LoVo (cell line): ENCODE measurements at places on chromosomes 2 and 18.

GRCh38 chr18:26574958-26575864 lies 26.9 kb upstream of the KCTD1 start:
- DNase-seq = peak; percentile 57

GRCh38 chr18:58887613-58887963 lies 22.9 kb downstream of the ZNF532 start:
- no peak for DNase-seq

- no peak for DNase-seq
Observed at GRCh38 chr2:128375454-128375853, 56.8 kb upstream of the HS6ST1 start.

GRCh38 chr2:216004697-216005283 lies 8.6 kb downstream of the MREG start:
- no peak for DNase-seq

DNA sequence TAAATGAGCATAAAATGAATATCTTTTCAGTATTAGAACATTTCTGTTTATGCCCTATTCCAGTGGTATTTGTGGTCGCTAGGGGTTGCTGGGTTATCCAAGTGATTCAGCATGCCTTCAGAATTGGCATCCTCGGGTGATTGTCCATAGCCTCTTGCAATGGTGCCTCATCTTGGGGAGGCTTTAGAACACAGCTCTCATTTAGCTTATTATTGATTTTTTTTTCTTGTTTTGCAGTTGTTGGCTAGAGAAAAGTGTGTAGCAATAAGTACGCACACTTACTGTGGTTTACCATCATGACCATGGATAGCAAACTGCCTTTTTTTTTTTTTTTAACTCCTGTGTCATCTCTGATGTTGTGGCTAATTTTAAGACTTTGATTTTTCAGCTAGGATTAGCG lies 33.6 kb downstream of the PLEKHA3 start:
- DNase-seq = no peak

GRCh38 chr18:3246635-3247239 lies 864 bp upstream of the MYL12A start:
- DNase-seq = no peak

- no peak for DNase-seq
Observed at GRCh38 chr2:11410101-11410500, 55.9 kb downstream of the E2F6 start.

- no peak for DNase-seq
Observed at GRCh38 chr2:46964835-46965560, 49.4 kb upstream of the MCFD2 start.

GRCh38 chr18:76233406-76233805 lies 261.6 kb downstream of the ZNF516 start:
- no peak for DNase-seq

DNA sequence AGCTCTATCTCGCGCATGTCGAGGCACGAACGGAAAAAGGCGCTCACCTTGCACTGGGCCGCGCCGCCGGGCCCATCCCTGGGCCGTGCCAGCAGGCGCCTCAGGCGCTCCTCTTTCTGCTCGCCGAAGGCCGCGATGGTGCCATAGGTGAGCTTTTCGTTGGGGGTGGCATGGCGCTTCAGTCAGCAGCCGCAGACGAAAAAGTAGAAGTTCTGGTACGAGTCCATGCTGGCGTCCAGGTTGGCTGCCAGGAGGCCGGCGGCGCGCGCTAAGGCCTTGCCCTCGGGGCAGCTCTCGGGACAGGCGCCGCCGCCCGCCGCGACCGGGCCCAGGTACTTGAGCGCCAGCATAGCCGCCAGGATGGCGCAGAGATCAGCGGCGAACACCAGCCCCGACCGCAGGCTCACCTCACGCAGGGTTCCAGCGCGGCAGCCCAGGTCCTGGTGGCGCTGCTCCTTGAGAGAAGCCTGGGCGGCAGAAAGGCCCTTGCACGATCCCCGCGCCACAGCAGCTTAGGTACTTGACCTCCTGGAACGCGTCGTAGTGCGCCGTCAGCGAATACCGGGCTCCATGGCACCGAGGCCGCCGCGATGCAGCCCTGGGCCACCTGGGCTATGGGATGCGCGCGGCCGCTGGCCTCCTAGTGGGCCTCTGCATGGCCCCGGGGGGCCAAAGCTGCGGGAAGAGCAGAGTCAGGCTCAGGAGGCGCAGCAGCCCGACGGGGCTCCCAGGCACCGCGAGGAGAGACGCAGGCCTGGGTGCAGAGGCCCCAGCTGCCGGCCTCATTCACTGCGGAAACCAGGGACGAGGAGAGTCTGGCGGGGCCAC lies 12.8 kb downstream of the ALPG start:
- DNase-seq = no peak

GRCh38 chr2:238144262-238144661 lies 5.8 kb downstream of the KLHL30 start:
- no peak for DNase-seq

DNA sequence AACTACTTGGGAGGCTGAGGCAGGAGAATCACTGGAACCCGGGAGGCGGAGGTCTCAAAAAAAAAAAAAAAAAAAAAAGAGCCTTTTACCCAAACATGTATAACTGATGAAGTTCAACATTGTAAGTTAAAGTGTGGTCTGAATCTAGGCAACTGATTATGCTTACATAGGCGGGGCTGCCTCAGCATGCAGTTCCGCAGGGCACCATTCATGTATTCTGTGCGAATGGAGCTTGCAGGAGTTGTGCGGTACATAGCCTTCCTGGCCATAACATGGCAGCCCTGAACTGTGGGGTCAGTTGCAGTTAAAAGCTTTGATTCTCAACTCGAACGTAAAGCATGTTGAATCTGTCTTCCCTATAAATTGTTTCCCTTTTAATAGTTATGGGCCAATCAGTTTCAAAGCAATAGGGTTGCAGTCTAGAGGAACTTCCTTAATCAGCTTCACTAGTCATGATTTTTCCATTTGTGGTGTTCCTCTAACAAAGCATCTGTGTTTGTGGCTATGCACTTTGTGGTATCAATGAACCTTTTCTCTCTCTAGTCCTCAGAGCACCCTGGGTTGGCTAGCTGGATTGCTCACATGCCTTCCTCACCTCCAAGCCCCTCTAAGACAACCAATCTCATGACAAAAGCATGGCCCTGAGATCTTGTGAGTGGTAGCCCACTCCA lies 30.6 kb upstream of the CEP68 start:
- no peak for DNase-seq

GRCh38 chr2:43255296-43255910 lies 29.0 kb upstream of the ZFP36L2 start:
- DNase-seq = peak; percentile 54

DNA sequence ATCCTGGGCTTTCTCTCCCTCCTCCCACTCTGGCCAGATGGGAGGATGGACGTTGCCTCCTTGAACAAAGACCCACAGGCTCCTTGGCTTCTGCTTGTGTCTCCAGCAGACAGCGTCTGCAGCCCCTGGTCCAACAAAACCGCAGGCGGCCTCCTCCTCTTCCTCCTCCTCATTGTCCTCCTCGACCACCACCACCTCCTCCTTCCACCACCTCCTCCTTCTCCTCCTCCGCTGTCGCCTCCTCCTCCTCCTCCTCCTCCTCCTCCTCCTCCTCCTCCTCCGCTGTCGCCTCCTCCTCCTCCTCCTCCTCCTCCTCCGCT lies 45.7 kb upstream of the ALPP start:
- no peak for DNase-seq

- DNase-seq = no peak
Observed at GRCh38 chr2:71889759-71890684, 257.6 kb downstream of the CYP26B1 start.

- DNase-seq = no peak
Observed at GRCh38 chr2:224930124-224930523, 112.1 kb downstream of the DOCK10 start.

- DNase-seq = no peak
Observed at GRCh38 chr2:133569286-133569830, 1.1 kb upstream of the NCKAP5 start.

GRCh38 chr2:128449226-128450061 lies 130.8 kb upstream of the HS6ST1 start:
- DNase-seq = no peak

DNA sequence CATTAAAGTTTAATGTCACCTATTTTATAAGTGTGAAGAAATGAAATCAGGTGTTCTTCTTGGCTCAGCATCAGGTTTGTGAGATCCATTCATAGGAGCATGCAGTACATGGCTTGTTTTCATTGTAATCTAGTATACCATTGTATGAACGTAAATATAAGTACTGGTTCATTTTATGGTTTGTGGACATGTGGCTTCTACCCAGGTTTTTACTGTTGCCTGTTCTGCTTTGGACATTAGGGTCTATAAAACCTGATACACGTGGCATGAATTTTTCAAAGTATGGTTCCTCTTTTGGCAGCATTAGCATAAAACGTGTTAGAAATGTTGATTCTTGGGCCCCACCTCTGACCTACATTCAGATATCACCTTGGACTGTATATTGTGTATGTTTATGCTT lies 175.5 kb downstream of the PRPF40A start:
- DNase-seq = no peak

DNA sequence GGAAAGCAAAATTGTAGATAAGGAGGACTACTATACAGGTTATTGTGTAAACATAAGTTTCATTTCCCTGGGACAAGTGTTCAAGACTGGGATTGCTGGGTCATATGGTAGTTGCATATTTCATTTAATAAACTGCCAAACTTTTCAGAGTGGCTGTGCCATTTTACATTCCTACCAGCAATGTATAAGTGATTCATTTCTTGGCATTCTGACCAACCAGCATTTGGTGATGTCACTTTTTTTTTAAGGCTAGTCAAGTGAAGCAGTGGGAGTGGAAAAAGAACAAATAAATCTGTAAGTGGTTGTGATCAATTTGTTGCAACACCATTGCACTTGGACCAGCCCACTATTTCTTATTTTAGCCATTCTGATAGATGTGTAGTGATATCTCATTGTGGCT lies 5.2 kb upstream of the CHCHD5 start:
- peak; percentile 9 for DNase-seq

DNA sequence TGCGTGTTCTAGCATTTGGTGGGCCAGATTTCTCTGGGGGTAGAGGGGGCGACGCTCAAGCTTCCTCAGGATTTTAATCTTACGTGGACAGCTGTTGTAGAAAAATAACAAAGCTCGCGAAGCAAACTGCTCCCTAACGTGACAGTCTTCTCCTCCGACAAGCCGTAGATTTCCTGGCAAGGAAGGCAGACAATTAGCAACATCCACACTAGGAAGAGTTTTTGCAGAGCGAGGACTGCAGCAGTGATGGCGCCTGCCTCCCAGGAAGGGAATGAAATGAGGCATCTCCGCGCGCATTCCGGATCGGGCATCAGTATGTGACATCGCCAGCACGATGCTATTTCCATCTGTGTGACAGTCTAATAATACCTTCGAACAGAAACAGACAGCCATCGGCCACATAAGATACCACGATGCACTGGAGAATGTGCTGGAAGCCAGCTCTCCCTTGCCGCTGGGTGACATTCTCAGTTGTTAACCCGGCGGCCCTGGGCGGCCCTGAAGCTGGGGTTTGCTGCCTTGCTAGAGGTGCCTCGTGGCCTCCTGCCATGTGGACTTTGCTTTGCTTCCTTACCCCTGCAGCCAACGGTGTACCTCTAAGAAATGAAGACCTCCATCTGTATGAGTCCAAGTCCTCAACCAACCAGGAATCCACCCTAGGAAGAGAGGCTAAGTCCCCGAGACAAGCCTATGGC lies 101.8 kb upstream of the AGAP1 start:
- DNase-seq = no peak

- DNase-seq = no peak
Observed at GRCh38 chr2:215419113-215419512, 16.8 kb downstream of the FN1 start.

DNA sequence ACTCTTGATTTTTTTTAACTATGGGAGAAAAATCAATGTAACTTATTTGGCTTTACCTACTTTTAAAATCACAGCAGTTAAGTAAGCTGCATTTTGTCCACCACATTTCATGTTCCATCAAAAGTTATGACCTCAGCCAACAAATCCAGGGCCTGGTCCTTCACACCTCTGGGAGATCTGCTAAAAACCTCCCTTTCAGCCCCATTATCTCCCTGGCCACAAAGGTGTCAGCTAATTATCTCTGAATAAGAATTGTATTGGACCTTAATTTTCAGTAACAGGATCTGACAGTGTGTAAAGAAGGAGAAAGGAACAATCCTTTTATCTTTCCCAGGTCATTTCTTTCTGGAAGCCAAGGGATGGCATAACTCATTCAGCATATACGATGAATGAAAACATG lies 359.3 kb downstream of the TMEM182 start:
- no peak for DNase-seq

GRCh38 chr2:47003641-47004427 lies 88.2 kb upstream of the MCFD2 start:
- no peak for DNase-seq

- no peak for DNase-seq
Observed at GRCh38 chr18:4078246-4078645, 376.9 kb downstream of the DLGAP1 start.

DNA sequence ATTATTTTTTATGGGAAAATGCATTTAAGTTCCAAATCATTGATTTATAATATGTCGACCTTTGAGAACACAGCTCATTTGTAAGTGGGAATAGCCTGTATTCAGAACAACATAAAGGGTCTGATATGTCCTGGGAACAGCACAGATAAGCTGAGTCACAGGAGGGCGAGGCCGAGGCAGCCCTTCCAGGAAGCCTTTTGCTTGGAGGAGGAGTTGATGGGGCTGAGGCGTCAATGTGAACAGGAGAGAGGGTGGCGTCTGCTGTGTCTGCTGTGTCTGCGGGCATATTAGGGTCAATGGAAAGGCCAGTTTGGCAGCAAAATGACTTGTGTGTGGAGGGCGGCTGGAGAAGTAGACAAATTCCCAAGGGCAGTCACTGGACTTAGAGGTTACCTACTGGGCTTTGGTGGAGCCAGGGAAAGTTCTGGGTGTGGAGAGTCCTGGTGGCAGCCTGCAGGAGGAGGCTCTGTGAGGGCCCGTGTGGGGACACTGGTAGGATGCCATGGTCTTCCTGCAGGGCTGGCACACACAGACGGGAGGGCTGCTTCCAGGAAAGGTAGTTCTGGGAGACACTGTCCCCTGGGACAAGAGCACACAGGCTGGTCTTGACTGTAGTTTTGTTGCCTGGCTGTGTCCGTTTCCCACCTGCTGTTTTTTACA lies 128.1 kb downstream of the GLI2 start:
- DNase-seq = peak; percentile 81

- DNase-seq = no peak
Observed at GRCh38 chr2:182393270-182393760, 33.5 kb downstream of the PDE1A start.

DNA sequence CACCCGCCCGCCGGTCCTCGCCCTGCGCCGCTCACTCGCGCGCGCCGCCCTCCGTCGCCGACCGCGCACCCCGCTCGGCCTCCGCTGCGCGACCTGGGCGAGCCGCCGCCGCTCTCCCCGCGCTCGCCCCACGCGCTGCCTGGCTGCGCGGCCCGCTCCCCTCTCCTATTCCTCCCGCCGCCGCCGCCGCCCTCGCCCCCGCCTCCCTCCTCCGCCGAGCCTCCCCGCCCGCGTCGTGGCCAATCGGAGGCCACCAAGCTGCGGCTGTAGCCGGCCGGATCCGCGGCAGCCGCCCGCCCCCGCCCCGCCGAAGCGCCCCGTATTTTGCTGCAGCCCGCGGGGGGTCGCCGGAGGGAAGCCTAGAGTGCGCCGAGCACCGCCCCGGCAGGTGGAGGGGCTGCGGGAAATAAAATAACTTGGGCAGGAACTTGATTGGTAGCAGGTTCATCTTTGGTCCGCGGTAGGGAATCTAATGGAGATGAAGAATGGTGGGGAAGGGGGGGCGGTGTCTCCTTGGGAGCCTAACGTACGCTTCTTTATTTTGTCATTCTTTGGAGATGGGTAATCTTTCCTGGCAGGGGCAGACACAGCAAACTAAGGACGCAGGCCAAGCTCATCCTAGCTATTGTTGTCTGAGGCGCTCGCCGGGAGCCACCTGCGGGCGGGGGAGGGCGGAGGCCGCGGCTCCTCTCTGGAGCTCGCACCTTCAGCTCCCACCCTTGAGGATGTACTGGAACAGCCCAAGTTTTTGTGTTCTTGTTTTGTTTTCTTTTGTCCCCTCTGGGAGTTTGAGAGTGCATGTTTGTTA lies 1.1 kb upstream of the CDH2 start:
- no peak for DNase-seq
